ENCODE measurements at places on chromosomes 4 and X.
A peak's percentile ranks its signal among the peaks of the same experiment; 100 is the strongest.

GRCh38 chrX:19237901-19238300 lies 105.8 kb upstream of the PDHA1 start:
- DNase-seq = no peak

GRCh38 chr4:15352524-15352923 lies 75.3 kb upstream of the C1QTNF7 start:
- DNase-seq = no peak

- no peak for DNase-seq
These were observed 45.6 kb downstream of the RFC1 start for GRCh38 chr4:39320381-39321115.

DNA sequence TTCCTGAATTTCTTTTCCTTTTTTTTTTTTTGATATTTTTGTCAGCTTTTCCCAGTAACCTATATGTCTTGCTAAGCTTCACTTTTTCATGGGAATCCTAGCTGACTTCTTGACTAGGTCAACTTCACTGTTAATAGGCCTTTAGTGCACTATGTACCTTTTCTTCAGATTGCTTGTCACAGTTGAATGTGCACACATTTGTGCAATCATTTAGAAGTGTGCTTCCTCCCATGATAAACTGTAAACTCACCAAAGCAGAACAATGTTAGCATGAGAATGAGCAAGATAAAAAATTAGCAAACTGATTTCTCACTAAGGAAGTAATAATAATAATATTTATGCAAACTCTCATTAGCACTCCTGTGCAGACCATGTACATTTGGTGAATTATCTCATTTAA lies 173.2 kb downstream of the PABPC4L start:
- DNase-seq = no peak

DNA sequence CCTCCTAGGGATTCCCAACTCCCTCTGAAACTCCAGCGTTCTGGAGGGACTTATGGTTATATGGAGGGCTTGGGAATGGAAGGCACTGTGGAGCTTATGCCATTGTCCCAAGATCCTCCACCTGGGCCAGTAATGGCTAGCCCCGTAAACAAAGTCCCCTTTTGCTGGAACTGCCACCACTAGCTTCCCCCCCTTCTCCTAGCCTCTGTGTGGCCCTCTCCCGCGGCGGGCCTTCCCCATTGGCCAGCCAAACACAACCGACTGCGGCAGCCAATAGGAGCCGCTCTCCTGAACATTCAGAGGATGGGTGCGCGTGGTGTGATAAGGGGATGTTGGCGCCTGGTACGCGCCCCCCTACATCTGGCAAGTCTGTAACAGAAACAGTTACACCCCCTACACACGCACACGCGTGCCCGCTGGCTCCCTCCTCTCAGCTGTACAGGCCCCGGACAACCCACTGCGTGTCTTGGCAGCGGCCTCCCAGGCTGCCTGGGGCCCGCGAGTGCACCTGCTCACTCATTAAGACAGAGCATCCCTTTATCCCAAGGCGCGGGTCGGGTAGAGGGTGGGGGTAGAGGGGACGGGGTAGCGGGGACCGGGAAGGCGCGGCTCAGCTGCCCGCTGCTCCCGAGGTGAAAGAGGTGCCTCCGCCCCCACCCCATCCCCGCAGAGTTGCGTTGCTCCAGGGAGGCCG lies 863 bp upstream of the RAB33A start:
- peak; percentile 77 for DNase-seq

- DNase-seq = no peak
These were observed 174.4 kb downstream of the TSPAN5 start for GRCh38 chr4:98484031-98484430.

GRCh38 chrX:47710252-47710651 lies 51.3 kb upstream of the UXT start:
- DNase-seq = no peak

GRCh38 chrX:114006664-114007063 lies 577.2 kb upstream of the HTR2C start:
- no peak for DNase-seq

DNA sequence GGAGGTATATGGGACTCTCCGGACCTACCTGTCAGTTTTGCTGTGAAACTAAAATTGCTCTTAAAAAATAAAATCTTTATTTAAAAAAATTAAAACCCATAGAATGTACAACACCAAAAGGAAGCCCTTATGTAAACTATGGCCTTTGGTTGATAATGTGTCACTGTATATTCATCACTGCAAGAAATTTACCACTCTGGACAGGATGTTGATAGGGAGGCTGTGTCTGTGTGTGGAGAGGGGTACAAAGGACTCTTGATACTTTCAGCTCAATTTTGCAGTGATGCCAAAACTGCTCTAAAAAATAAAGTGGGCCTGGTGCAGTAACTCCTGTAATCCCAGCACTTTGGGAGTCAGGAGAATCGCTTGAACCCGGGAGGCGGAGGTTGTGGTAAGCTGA lies 2.9 kb upstream of the ZMYM3 start:
- DNase-seq = no peak

DNA sequence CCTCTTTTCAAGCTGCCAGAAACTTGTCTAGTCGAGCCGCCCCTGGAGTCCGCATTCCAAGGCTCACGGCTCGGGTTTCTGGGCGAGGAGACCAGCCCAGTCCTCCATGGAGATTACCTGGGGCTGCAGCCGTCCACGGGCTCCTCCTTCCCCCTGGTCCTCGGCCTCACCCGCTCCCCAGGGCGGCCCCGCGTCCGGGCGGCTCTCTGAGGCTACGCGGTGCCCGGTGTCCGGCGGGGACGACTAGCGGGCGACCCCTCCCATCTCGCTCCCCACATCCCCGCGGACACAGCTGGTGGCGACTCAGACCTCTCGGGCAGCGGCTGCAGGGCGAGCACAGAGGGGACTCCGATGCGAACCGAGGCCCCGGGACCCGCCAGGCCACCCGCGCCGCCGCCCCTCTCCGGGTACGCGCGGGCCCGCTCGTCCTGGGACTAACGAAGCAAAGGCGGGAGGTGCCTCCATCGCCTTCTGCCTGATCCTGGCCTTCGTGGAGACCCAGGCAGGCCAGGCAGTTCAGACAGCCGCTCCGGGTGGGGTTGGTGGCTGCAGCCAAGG lies 159.4 kb downstream of the TRAM1L1 start:
- no peak for DNase-seq

GRCh38 chrX:24607616-24608015 lies 39.5 kb downstream of the PCYT1B start:
- DNase-seq = no peak

DNA sequence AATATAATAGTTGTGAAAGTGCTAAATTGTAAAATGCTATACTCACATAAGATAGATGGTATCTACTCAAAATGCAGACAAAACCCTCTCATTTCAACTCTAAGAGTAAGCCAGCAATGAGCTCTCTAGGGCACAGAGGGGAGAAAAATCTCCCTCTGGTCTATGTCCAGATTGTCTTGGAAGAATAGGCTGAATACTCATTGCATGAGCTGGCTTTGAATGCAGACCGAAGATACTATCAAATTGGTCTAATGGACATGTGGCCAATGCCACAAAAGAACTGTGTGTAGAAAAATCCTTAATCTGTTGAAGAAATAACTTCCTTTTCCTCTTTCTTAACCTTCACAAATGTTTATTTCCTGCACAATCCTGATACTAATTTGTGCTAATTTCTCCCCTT lies 3.5 kb downstream of the ZXDA start:
- no peak for DNase-seq

DNA sequence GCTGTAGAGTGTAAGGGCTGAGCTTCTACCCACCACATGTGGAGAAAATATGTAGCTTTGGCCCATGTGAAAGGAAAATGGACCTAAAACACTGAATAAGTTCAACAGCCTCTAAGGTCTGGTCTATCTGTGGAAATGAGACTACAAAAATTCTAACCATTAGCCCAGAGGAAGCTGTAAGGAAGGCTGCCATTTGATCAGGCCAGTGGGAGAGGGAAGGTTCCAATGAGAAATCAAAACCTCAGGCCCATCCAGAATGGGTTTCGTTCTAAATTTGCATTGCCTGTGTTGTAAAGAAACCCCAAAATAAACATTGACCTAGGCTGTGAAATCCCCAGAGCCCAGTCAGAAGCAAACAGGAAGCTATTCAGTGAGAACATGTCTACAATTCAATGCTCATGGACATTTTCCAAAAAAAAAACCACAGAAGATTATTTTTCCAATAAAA lies 320.4 kb upstream of the SLC7A11 start:
- DNase-seq = no peak

GRCh38 chr4:146183209-146183608 lies 7.7 kb downstream of the LSM6 start:
- no peak for DNase-seq

DNA sequence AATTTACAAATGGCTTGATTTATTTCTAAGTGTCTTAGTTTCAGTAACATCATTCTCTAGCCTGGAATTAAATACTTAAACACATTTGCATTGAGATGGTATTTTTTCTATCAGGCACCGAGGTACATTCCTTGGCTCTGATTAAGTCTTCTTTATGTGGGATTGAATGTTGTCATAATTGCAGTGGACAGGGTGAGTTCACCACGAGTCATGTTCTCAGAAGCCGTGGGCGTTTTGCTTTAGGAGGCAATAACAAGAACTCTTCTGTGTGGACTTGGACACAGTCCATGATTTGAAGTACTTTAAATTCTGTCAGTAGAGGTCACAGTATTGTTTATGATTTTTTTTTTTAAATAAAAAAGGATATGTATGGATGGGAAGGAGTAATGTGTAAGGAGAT lies 57.1 kb upstream of the EFHC2 start:
- DNase-seq = no peak

DNA sequence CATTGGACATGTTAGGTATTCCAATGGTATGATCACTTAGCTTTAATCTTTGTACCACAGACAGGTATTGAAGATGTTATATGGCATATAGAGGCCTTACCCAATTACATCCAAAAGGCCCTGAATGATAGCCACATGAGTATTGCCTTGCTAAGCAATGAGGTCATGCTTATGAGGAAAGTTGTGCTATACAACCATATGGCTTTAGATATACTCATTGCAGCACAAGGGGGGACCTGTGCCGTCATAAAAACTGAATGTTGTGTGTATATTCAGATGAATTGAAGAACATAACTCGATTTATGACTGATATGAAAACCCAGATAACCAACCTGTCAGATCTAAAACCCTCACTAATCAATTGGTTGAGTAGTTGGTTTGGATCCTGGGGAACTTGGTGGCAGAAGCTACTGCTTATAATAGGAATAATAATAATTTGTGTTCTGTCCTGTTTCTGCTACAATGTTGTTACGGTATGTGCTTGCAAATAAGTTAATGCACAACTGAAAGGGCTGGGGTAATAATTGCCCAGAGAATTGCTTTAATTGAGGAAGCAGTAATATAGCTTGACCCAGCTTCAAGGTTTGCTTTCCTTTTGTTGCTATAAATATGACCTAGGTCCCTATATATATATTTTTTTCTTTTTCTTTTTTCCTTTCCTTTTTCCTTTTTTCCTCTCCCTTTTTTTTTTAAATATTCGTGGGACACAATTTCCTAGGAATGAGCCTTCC lies 21.5 kb upstream of the CSTF2 start:
- no peak for DNase-seq

DNA sequence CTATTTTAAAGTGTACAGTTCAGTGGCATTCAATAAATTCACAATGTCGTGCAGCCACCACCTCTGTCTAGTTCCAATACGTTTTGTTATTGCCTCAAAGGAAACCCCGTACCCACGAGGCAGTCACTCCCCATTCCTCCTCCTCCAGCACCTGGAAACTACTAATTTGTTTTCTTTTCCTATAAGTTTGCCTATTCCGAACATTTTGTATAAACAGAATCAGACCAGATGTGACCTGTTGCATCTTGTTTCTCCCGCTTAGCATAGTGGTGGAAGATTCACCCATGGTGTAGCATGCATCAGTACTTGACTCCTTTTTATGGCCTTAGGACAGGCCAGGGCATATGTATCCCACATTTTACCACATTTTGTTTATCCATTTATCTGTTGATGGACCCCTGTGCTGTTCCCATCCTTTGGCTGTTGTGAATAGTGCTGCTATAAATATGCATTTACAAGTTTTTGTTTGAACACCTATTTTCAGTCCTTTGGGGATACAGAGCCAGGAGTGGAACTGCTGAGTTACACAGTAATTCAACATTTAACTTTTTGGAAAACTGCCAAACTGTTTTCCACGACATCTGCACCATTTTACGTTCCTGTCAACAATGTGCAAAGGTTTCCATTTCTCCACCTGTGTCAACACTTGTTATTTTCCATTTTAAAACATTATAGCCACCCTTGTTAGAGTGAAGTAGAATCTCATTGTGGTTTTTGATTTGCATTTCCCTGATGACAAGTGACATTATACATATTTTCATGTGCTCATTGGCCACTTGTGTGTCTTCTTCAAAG lies 57.8 kb upstream of the STX18 start:
- no peak for DNase-seq

DNA sequence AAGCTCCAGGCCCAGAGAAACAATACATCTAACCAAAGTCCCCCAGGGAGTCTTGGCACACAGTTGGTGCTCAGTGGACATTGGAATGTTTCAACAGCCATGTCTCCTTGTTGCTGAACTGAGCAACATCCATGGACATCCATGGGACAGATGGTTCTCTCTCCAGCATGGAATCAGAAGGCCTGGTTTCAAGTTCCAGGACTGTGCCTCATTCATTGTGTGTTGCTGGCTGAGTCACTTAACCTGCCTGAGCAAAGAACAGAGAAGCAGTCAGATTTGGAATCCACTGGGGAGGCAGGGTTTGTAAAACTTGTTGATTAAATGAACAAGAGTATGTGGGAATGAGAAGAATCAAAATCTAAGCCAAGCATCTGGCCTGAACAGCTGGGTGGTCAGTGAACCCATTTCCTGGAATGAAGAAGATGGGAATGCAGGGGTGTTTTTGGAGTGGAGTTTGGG lies 147.9 kb downstream of the CHIC2 start:
- DNase-seq = no peak

DNA sequence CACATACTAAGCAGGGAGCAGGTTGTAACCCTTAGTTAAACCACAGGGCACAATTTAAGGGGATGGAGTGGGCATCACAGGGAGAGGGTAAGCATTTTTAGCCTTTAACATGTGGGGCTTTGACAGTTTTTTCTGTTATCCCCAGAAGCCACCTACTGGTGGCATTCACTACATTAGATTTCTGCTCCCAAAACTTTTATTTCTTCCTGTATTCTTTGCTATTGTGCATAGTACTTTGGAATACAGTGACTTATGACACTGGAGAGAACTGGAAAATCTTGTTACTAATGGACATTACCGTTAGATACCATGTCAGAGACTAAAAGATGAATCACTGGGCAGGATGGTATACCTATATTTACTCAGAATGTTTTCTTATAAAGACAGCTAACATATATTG lies 7.3 kb downstream of the TRIM75 start:
- no peak for DNase-seq

GRCh38 chr4:102356562-102357202 lies 11.4 kb upstream of the SLC39A8 start:
- no peak for DNase-seq

DNA sequence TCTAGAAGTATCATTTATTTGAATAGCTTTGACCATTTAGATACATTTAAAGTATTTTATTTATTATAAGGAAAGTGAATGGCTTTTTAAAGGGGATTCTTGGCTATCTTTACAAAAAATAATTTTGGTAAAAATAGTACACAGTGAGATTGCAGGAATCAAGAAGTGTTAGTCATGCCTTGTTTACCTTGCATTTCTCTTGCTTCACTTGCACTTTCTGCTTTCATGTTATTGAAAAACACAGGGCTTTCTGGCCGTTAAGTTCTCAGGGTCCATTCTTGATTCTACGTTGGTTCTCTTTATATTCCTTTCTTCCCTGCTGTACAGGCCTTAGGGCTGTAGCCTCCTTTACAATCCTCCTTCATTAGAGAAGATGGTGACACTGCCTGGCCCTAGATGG lies 21.8 kb upstream of the SEC24D start:
- no peak for DNase-seq

- DNase-seq = no peak
These were observed 142.5 kb upstream of the PJA1 start for GRCh38 chrX:69307756-69308155.
